ENCODE measurements at places on chromosomes 2 and 18.

- DNase-seq: no peak
These were observed 128.1 kb upstream of the RBMS1 start for GRCh38 chr2:160621748-160622147.

DNA sequence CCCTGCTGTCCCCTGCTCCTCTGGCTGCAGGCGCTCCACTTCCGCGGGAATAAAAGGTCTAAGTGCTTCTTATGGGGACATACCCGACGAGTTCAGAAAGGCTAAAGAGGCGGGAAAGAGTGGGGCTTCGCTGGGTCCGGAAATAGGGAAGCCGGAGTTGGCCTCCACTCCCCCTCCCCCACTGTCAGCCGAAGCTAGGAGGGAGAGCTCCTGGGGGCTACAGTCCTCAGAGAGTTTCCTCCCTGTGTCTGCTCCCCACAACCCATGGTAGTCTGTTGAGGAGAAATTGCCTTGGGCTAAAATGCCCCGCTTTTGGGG, 7.2 kb downstream of the GAD1 start:
- no peak for DNase-seq

- DNase-seq: no peak
These were observed 22.6 kb downstream of the MYO5B start for GRCh38 chr18:50172367-50172766.

DNA sequence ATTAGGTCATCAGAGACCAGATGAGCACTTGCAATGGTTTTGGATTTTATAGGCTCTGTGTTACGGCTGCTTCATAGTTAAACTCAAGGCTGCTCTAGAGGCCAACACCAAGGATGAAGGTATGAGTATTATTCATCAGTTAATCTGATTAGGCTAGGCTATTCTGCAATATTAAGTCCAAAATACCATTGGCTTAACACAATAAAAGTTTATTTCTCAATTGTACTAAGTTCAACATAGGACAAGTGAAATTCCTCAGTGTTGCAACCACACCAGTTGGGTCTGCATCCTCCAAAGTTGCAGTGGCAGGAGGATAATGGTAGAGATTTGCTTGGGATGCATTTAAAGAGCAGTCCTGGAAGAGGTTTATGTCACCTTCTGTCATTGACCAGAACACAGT, 538.3 kb upstream of the CDH2 start:
- no peak for DNase-seq

DNA sequence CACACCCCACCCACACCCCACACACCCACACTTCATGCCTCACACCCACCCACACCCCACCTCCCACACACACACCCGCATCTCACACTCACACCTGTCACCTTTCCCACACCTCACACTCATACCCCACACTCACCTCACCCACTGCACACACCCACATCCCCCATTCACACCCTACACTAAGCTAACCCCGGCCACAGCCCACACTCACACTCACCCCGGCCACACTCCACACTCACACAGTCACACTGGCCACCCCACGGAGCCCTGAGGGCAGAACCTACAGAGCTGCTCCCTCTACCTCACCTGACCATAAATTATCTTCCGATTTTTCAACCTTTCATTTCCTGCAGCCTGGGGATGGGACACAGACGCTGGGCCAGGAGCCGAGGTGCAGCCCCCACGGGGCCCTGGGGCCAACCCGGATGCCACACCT, 241.3 kb downstream of the HDAC4 start:
- no peak for DNase-seq

DNA sequence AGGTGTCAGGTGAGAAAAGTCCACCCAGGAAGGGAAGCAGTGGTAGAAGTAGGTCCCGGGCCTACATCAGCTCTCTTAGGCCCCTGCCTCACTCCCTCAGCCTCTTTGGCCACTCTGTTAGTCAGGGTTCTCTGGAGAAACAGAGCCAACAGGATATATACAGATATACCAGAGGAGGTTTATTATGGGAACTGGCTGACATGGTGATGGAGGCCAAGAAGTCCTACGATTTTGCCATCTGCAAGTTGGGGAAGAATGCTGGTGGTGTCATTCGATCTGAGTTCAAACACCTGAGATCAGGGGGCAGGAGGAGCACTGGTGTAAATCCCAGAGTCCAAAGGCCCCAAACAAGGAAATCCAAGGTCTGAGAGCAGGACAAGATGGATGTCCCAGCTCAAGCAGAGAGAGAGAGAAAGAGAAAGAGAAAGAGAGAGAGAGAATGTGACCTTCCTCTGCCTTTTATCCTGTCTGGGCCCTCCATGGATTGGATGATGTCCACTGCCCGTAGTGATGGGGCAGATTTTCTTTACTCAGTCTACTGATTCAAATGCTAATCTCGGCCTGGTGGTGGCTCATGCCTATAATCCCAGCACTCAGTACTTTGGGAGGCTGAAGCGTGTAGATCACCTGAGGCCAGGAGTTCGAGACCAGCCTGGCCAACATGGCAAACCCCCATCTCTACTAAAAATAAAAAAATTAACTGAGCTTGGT, 111.1 kb upstream of the MYCN start:
- no peak for DNase-seq

DNA sequence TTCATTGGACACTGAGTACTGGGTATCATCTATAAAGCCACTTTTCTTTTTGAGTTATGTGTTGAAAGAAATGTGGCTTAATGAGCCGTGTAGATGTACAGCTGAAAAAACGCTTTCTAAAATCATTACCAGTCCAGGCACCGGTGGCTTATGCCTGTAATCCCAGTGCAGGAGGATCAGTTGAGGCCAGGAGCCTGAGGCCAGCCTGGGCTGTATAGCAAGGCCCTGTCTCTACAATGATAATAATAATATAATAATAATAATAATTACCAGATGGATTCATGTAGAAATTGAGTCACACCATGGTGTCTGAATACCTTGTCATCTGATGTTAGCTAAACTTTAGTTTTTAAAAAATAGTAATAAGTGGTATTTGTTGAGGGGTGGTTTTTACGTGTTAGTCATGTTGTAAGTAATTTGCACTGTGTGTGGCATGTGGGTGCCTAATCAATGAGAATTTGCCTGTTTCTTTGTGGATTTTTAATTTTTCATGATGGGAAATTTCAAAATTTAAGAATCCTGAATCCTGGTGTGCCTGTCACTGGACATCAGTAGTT, 30.1 kb downstream of the NCK2 start:
- no peak for DNase-seq

GRCh38 chr18:75068682-75069435, 140.1 kb downstream of the PTGR3 start:
- DNase-seq: no peak

GRCh38 chr2:152559008-152559407, 158.3 kb downstream of the PRPF40A start:
- no peak for DNase-seq

- DNase-seq: no peak
These were observed 2.4 kb downstream of the MTCL1 start for GRCh38 chr18:8707556-8708300.

GRCh38 chr2:11416186-11416585, 49.8 kb downstream of the E2F6 start:
- no peak for DNase-seq

DNA sequence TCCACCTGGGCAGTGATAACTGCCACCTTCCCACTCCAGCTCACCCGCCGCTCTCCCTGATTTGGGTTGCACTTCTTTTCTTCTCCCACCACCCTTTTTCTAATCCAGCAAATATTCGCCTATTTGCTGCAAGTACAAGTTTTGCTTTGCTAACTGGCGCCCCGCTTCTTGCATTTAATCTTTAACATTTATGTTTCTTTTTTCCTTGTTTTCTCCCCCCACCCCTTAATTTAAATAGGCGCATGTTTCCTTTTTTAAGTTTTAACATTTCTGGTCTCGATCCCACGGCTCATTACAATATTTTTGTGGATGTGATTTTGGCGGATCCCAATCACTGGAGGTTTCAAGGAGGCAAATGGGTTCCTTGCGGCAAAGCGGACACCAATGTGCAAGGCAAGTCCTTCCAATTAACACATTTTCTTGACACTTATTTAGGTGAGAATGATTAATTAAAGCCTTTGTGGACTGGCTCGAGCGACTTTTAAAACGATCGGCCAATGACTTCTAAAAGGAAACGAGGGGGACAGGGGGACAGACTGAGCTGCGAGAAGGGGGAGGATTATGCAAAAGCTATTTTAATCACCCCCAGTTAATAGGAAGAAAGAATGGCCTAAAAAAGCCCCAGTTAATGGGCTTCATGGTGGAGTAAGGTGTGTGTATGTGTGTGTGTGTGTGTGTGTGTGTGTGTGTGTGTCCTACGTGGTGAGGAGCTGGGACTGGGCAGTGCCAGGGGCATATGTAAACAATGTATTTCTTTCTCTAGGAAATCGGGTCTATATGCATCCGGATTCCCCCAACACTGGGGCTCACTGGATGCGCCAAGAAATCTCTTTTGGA, 1.6 kb downstream of the TBR1 start:
- no peak for DNase-seq

GRCh38 chr2:100606332-100606725, 43.5 kb downstream of the PDCL3 start:
- DNase-seq: no peak

DNA sequence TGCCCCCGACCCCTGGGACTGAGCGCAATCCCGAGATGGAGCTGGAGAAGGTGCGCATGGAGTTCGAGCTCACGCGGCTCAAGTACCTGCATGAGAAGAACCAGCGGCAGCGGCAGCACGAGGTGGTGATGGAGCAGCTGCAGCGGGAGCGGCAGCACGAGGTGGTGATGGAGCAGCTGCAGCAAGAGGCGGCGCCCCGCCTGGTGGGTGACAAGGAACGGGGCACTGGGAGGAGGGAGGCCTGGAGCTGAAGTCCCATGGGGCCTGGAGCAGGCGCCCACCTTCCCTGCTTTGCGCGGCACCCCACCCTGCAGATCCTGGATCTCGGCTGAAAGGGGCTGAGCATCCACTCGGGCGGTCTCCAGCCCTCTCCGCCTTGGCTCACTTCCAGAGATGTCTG, 1.2 kb downstream of the TMEM247 start:
- DNase-seq: no peak

GRCh38 chr2:164782323-164782722, 59.3 kb downstream of the COBLL1 start:
- no peak for DNase-seq

DNA sequence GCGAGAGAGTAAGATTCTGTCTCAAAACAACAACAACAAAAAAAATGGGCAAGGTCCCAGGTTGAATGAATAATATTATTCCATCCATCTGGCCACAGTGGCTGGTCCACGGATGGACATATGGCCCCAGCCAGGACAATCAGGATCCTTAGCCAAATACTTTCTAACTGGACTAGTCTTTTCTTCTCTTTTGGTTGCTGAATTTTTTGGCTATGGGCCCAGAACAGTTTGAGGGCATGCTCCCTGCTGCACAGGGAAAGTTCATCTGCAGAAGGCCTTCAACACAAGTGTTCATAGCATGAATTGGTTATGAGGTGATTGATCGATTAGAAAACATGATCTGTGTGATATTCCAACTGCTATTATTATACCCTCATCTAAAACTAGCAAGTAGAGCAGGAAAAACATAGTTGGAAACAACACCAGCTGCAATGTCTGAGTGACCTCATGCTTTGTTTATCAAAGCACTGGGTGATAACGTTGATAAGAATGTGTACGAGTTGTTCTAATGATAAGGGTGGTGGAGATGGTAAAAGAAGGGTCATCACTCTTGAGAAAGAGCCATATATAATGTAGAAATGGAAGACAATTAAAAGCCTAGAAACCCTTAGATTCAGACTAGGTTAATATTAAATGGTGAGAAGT, 47.8 kb upstream of the RNF103 start:
- DNase-seq: no peak

DNA sequence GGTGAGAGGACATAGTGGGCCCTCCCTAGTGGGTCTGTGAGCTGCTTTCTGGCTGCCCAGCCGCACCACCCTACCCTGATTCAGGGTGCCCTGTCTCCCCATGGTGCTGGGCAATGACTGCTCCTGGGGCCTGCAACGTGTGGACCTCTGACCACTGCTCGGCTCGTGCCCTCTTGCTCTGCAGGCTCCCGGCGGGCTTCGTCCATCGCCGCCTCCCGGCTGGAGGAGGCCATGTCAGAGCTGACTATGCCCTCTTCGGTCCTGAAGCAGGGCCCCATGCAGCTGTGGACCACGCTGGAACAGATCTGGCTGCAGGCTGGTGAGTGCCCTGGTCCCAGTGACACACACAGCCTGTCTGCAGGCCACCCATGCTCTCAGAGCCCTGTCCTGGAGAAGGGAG, 103.5 kb downstream of the STPG4 start:
- DNase-seq: no peak

GRCh38 chr2:200659410-200659809, 73.6 kb downstream of the AOX1 start:
- DNase-seq: no peak

GRCh38 chr2:126970583-126970982, 71.9 kb downstream of the TEX51 start:
- DNase-seq: no peak

DNA sequence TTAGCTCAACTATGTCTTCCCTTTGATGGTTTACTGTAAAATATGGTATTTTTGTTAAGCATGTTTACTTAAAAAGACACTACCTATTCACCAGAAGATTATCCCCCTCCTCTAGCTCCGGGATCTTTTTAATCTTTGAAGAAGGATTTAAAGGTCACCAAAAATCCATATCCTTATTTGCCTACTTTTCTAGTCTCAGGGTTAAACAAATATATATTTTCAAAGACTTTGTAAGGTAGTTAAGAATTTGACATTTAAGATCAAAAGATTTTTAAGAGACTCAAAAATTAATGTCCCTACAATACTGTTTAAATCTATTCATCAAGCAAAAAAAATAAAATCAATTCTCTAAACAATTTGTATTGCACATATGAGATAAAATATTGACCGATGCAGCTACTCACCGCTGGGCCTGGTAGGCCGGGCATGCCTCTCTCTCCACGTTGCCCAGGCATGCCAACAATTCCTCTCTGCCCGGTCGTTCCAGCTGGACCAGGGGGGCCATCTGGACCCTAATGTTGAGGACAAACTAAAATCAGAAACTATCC, 76.1 kb downstream of the COL3A1 start:
- no peak for DNase-seq

DNA sequence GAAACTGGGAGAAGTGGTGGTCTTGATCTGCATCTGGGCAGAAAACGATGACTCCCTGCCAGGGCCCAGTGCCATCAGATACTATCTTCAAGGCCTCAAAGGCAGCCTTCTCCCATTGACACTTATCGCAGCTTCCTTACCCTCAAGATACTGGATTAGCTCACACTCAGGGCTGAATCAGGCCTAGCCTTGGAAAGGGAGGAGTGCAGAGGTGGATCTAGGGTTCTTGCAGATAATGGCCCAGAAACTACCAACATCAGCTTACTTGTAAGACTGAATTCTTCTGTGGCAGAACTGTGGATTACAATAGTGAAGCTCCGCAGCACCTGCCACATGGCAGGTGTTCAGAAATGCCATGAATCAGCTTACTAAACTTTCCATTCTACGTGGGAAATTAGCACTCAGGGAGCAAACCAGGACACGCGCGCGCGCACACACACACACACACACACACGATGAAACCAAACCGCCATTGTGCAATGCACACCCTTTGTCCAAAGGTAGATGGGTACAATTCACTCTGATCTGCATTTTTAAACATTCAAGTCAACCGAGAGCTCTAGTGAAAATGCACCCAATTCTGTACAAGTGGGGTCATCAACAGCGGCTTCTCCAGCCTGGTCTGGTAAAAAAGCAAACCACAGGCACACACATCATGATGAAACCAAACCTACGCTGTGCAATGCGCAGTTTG, 26.3 kb upstream of the TMEM182 start:
- DNase-seq: no peak

- DNase-seq: no peak
These were observed 123.1 kb upstream of the CAB39 start for GRCh38 chr2:230589497-230590015.

GRCh38 chr2:136863874-136864273, 98.5 kb downstream of the THSD7B start:
- no peak for DNase-seq

Measured in activated CD4-positive, CD25-positive, alpha-beta regulatory T cell (primary cell).